Epithelial cell of proximal tubule (primary cell): ENCODE measurements at places on chromosomes 11 and 22. TPM values are rescaled to one million over a fixed set of nuclear protein-coding genes. Genes with fewer than 3 reads are reported as not detected.

- no peak for DNase-seq
Measured at GRCh38 chr11:121358760-121359159, 66.2 kb downstream of the SC5D start.

- no peak for DNase-seq
Measured at GRCh38 chr22:46801826-46802607, 39.6 kb downstream of the TBC1D22A start.

GRCh38 chr11:123054301-123055065, 7.5 kb downstream of the HSPA8 start:
- DNase-seq = no peak

GRCh38 chr11:5257296-5257695, 2.7 kb upstream of the HBG2 start:
- DNase-seq = no peak

DNA sequence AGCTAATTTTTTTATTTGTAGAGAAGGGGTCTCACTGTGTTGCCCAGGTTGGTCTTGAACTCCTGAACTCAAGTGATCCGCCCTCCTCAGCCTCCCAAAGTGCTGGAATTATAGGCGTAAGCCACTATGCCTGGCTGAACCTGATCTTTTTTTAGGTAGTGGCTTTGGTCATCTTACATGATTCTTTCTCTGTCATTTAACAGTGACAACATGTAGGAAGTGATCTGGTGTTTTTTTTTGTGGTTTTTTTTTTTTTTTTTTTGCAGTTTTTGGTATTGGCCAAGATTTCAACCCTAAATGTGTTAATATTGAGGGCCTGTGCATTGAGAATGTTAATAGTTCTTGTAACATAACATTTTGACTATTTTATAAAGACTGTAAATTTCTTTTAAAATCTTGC, 8.0 kb upstream of the FERMT3 start:
- no peak for DNase-seq

- no peak for DNase-seq
Measured at GRCh38 chr22:50532824-50533796, 3.3 kb upstream of the TYMP start.

- no peak for DNase-seq
Measured at GRCh38 chr11:109026891-109027489, 362.1 kb downstream of the DDX10 start.

- DNase-seq = no peak
Measured at GRCh38 chr11:69144316-69145049, 11.3 kb upstream of the SMIM38 start.

GRCh38 chr11:9015677-9016076, 11.9 kb upstream of the NRIP3 start:
- DNase-seq = peak; percentile 46

- no peak for DNase-seq
Measured at GRCh38 chr11:115411120-115411519, 93.1 kb downstream of the CADM1 start.

- DNase-seq = no peak
Measured at GRCh38 chr11:123034597-123034996, 27.3 kb downstream of the HSPA8 start.

- DNase-seq = no peak
Measured at GRCh38 chr22:24744638-24745037, 29.9 kb downstream of the PIWIL3 start.

The HBB gene
- not detected in 2 replicates for total RNA-seq

The RAC2 gene
- total RNA-seq = 51.9 and 58.2 TPM in 2 replicates

The BEST1 gene
- total RNA-seq = 0.12 TPM in 1 of 2 replicates, not detected in the other

The IGSF22 gene
- total RNA-seq = 0.06 and 0.14 TPM in 2 replicates

The PATE4 gene
- total RNA-seq = not detected in 2 replicates

The MFRP gene
- not detected in 2 replicates for total RNA-seq

The NXPE2 gene
- total RNA-seq = not detected in 2 replicates

The GLYATL1B gene
- not detected in 2 replicates for total RNA-seq

The IGF2 gene
- total RNA-seq = 6.9 and 11.7 TPM in 2 replicates
